ENCODE measurements at places on chromosomes 5 and 9. TPM values are rescaled to one million over a fixed set of nuclear protein-coding genes. Genes with fewer than 3 reads are reported as not detected.

DNA sequence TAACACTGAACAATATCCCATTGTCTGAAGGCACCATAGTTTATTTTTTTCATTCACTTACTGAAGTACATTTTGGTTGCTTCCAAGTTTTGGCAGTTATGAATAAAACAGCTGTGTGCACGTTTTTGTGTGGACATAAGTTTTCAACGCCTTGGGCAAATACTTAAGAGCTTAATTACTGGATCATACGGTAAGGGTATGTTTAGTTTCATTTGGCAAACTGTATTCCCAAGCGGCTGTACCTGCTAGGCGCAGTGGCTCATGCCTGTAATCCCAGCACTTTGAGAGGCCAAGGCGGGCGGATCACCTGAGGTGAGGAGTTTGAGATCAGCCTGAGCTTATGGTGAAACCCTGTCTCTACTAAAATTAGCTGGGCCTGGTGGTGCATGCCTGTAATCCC lies 63.7 kb upstream of the FAM120A start:
- no peak for DNase-seq

Gene WWC1
- polyA plus RNA-seq = 38.7 TPM

Gene FAM200C
- polyA plus RNA-seq = 13.3 TPM

- no peak for DNase-seq
Measured at GRCh38 chr5:128478386-128479368, 59.4 kb downstream of the FBN2 start.

DNA sequence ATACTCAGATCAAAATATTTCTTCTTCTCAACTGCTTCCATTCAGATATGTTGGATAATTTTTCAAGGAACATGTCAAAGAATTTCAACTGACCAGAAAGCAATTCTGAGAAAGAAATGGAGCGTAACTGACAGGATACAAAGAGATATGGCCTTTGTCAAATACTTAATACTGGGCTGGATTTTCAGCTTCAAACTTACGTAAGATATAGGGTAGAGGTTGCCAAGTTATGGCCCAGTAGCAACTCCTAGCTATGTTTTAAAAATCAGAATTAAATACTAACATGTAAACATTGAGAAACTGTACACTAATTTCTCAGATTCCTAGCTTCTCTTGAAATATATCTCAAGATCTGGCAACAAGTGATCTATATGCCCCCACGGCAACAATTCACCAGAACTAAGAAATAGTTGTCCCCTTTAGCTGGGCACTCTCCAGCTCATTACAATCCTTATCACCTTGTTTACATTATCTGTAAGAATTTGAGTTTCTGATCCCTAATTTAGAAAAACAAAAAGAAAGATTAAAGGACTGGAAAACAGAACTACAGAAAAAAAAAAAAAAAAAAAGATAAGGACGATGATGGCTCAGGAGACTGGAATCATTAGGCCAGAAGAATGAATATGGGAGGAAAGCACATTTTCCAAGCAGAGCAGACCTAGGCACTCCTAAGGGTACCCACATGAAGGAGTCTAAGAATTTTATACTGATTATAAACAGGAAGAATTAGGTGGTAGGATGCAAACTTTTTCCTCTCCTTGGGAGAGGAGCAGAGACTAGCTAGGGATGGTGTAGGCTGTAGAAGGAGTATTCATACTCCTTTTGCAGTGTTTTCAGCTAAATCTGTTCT lies 23.0 kb downstream of the INIP start:
- DNase-seq = no peak

DNA sequence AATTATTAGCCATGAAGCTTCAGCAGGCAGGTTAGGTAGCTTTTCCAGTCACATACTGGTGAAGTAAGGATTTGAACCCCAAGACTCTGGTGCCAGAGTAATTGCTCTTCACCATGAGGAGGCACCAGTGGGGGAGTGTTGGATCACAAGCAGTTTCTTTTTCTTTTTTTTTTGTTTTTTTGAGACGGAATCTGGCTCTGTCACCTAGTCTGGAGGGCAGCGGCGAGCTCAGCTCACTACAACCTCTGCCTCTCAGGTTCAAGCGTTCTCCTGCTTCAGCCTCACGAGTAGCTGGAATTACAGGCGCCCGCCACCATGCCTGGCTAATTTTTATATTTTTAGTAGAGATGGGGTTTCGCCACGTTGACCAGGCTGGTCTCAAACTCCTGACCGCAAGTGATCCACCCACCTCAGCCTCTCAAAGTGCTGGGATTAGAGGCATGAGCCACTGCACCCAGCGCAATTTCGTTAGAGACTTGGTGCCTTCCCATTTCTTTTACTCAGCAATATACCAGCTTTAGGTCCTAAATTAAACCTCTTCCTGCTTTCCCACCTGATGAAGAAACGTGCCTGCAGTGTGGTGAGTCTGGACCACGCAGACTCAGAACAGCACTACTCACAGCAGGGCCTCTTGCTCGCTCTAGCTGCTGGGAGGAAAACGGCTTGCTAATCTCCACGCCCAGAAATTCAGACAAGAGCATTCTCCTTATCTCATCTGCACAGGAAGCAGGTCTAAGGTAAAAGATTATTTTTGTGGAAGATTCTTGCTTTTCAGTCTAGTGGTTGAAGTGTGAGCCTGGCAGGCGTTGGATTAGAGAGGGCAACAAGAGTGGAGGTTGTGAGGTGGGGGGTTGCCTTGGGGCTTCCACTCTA lies at the start of gene S100Z:
TSS of gene S100Z (plus strand) at position 596 of the 873 bp plus-strand sequence. CDS start 25,346 bp downstream, outside the sequence.
- DNase-seq = no peak

- DNase-seq = no peak
Measured at GRCh38 chr5:124054564-124054963, 542.6 kb downstream of the CSNK1G3 start.

Gene SLC45A2
- 0.46 TPM for polyA plus RNA-seq

GRCh38 chr5:77391240-77391765 lies 100.8 kb downstream of the WDR41 start:
- no peak for DNase-seq

- DNase-seq = no peak
Measured at GRCh38 chr9:19440823-19441580, 32.2 kb downstream of the ACER2 start.

DNA sequence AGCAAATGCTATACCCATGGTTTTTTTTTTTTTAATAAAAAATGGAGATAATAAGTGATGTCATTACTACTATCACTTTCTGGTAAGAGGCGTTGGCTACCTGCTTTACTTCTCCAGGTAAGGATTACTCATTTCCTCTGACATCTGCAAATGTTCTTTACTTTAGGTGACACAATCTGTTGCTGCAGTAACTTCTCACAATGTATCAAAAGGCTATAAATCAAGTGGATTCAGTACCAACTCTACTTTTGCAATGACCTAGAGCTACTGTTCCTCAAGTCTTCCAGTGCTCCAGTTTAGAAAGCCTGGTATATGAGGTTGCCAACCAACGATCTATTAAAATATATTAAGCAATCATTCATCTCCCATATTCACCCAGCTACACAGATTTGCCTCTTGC lies 129.1 kb downstream of the PLK2 start:
- no peak for DNase-seq

DNA sequence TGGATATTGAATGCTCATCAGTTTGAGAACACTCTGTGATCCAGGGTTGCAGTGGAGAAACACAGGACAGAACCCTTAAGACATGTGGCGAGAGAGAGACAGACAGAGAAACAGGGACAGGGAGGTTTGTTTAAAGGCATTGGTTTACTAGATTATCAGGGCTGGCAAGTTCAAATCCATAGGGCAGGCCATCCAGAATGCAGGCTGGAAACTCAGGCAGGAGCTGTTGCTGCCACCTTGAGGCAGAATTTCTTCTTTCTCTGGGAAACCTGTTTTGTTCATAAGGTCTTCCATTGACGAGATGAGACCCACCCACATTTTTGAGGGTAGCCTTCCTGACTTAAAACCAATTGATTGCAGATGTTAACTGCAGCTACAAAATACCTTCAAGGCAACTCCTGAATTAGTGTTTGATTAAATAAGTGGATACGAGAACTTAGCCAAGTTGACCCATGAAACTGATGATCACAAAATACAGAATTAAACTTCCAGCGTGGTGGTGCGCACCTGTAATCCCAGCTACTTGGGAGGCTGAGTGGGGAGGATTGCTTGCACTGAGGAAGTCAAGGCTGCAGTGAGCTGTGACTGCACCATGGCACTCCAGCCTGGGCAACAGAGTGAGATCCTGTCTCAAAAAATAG lies 55.9 kb downstream of the NSUN2 start:
- no peak for DNase-seq

DNA sequence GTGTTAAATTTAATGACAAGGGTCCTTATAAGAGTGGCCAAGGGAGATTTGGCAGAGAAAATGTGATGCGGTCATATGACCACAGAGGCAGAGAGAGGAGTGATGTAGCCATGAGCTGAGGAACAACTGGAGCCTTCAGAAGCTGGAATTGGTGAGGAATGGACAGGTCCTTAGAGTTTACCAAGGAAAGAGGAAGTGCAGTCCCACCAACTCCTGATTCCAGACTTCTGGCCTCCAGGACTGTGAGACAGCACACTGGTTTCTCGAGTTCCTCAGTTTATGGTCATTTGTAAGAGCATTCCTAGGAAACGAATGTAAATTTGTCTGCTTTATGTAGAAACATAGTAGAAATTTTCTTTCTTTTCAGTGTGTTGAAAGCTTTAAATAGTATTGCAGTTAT lies 410.1 kb downstream of the CDH18 start:
- DNase-seq = no peak

DNA sequence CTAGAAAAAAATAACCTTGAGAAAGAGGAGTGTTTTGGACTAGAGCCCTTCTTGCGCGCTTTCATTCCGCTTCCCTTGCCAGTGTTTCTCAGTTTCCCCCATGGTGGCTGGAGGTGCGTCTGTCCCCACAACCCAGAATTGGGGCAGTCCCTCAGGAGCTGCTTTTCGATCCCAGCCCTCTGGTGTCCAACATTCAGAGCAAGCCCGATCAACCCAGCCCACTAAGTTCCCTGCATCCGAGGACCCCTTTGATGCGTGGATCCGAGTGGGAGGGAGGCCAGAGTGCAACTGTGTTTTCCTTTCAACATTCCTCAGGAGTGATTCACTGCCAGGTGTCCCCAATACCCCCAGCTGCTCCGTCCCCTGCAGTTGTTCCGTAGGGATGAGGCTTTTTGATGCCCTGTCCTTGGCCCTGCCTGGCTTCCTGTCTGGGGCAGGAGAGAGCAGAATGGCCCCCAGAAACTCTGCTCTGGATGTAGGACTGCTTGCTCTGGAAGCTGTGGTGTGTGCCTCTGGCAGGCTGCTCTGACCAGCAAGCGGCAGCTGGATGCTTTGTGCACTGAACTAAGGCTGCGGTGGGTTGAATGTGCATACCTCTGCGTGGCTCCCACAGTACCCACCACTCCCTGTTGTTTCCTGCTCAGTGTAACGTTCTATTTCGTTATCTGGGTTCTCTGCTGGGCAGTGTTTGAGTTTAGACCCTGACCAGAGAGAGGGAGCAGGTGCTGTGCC lies 117.5 kb downstream of the BOD1 start:
- no peak for DNase-seq

Gene AGXT2
- 0.21 TPM for polyA plus RNA-seq

- no peak for DNase-seq
Measured at GRCh38 chr9:34047864-34048726, 592 bp downstream of the UBAP2 start.

GRCh38 chr5:124951661-124952060 lies 205.2 kb upstream of the ZNF608 start:
- no peak for DNase-seq

GRCh38 chr5:11056560-11056959 lies 295.5 kb upstream of the DAP start:
- DNase-seq = no peak

GRCh38 chr9:136050701-136051452 lies 44.2 kb downstream of the NACC2 start:
- DNase-seq = no peak

Gene TPPP
- polyA plus RNA-seq = 64.0 TPM

DNA sequence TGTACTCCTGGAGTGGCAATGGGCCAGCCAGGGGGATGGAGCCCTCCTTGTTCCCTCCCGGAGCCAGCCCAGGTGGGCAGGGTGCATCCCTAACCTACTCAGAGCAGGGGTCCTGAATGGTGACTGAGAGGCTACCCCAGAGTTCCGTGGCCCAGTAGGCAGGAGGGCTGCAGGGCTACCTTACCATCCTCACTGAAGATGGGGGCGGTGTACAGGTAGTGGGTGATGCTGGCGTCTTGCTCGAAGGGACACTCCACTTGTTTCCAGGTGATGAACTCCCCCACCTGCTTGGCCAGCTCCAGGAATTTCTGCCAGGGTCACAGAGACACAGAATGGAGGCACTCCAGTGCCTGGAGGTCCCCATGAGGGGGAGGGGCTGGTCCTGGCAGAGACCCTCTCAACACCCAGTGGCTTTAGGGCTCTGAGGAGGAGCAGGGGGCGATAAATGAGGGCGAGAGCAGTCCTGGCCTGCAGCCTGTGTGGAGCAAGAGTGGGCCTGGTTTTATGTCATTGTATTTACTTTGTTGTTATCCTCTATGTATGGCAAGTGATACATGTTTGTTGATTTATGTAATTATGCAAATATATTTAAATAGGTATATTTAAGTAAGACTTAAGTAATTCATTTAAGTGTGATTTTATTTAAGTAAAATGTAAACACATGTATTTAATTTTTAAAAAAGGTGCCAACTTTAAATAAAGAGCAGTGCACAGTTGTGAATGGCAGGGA lies 39.9 kb upstream of the RNF130 start:
- no peak for DNase-seq

- no peak for DNase-seq
Measured at GRCh38 chr9:70352356-70352755, 62.1 kb downstream of the KLF9 start.

Gene IFNK
- polyA plus RNA-seq = not detected

Gene SYNPO
- 17.4 TPM for polyA plus RNA-seq

Gene TNFAIP8
- 3.5 TPM for polyA plus RNA-seq

DNA sequence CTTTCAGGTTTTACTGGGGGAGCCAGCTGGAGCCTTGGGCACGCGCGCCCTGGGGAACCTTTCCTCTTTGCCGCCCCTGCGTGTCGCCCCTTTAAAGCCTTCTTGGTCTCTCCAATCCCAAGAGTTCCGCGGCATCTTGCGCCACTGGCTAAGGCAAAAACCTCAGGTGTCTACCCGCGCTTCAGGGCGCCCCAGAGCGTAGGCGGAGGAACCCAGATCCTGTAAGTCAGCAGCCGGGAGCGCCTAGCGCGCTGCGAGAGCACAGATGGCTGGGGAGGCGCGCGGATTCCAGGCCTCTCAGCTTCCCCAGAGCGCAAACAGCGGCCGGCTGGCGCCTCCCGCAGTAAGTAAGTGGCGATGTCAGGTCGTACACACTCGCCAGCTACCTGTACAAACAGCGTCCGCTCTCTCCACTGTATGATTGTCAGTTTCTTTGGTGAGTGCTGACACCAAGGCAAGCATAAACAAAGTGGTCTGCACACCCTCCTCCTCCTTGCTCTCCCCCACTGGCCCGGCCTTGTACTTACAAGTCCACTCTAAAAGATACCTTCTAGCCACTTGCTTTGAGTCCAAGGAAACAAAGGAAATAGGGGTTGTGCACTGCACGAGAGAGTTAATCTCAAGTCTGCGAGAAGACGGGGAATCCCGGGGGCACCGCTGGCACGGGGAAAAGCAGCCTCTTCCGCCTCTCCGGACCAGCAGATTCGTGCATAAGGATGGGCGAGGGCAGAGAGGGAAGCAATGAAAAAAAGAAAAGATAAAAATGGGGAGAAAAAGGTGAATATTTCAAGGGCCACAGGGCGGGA lies 2.9 kb downstream of the HTR1A start:
- no peak for DNase-seq

GRCh38 chr5:72065751-72066255 lies 41.5 kb upstream of the MAP1B start:
- peak; percentile 43 for DNase-seq

All from spinal cord (tissue), 10 donors.